Urothelium cell line (cell line): ENCODE measurements at places on chromosomes 16 and 17.

- DNase-seq: no peak
Measured at GRCh38 chr16:30758988-30759491, 2.8 kb downstream of the CFAP119 start.

DNA sequence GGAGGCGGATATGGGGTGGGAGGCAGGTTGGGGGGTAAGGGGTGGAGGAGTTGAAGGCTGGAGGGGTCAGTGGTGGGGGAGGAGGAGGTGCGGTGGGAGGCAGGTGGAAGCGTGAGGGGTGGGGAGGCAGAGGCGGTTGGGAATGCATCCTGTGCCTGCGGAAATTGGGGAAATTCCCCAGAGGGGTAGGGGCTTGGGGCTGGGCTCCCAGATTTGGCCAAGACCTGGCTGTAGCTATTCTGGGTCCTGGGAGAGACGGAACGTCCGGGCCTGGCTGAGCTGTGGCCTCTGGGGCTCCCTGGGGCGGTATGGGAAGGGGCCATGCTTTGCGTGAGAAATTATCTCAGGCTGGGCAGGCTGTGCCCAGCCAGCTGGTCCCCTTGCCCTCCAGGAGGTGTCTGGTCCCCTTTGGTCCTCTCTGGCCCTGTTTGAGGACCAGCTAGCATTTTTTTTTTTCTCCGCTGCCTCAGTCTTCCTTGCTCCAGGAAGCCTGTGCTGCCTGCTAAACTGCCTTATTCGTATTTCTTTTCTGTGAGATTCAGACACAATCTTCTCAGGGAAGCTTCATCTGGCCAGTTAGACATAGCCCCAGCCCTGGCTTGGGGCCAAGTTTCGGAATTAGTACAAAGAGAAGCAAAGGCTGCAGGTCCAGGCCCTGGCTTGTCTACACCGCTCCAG lies 7.3 kb upstream of the TRPV2 start:
- peak; percentile 30 for DNase-seq

- no peak for DNase-seq
Measured at GRCh38 chr17:77054936-77055335, 85.8 kb upstream of the SEC14L1 start.

DNA sequence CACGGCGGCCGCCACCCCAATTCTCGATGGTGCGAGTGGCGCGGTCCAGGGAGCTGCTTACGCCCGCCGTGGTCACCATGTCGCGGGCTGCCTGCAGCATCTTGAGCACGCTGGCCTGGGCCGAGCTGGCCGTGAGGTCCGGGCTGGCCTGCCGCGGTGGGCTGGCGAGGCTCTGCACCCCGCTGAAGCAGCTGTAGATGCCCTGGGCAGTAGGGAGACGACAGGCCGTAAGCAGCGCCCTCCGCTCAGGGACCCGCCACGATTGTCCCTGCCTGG lies 16.4 kb downstream of the GRIN2C start:
- no peak for DNase-seq

GRCh38 chr17:38632334-38632733 lies 26.6 kb upstream of the SRCIN1 start:
- DNase-seq: no peak

DNA sequence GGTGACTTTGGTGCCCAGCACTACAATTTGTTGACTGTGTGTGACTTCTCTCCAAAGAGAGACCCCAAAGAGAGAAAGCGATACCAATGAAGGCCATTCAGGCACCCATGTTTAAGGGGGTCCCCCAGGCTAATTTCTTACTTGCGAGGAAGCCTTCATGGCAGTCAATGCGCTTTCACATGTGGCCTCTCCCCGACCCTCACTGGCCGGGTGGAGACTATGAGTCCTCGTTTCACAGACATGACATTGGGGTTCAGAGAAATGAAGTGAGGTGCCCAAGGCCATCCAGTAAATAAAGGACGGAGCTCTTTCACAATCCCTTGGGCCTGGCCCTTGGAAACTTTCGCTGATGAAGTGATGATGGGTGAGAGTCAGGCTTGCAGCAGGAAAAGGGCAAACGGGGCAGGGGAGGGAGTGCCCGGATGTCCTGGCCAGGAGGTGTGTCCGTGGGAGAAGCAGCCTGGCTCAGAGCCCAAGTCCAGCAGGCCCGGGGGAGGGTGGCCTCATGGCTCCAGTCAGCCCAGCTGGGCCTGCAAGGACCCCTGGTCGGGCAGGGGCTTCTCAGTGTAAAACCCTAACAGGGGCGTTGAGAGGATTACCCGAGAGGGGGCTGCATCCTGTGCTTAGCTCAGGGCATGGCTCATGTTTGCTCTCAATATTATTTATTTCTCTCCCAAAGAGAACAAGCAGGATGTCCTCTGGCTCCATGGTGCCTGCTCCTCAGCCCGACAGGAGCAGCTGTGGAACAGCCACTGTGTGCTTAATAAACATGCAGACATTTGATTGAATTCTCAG lies 14.7 kb downstream of the TBX2 start:
- peak; percentile 67 for DNase-seq

- no peak for DNase-seq
Measured at GRCh38 chr16:82846806-82847205, 220.0 kb downstream of the CDH13 start.

DNA sequence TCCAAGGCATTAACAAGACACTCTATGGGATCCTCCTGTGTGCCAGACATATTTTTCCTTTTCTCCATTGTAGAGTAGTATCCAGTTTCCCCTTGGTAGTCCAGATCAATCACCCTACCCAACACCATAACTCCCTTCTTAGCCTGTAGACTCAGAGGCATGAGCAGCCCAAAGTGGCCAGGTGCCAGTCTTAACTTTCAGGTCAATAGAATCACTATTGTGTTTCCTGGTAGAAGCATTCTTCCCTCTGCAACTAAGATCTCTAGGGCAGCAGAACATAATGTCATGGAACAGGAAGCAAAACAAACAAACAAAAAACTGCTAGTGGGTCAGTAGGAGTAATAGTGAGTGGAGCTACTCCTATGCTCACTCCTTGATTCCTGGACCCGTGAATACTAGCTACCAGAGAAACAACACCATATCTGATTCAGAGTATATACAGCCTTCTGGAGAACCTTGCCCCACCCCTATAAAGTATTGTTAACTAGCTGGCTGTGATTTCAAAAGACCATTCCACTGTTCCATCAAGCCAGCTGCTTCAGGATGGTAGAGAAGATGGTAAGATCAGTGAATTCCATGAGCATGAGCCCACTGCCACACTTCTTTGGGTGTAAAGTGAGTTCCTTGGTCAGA lies 11.2 kb upstream of the CLEC19A start:
- no peak for DNase-seq

- no peak for DNase-seq
Measured at GRCh38 chr16:87791295-87792204, 25.8 kb upstream of the KLHDC4 start.

DNA sequence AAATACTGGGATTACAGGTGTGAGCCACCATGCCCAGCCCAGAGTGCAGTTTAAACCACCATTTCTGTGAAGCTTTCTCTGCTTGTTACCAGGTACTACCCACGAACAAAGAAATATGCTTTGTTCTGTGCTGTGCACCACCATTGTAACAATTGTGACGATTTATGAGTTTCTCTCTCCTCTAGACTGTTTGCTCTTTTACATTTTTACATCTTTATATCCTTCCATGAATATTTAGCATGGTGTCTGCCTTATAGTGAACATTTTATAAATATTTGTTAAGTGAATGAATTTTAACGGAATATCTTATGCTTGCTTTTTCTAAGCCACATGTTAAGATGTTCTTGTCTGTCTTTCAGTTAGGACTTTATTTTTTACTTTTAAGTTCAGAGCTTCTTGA lies 60.3 kb downstream of the OMG start:
- DNase-seq: no peak

DNA sequence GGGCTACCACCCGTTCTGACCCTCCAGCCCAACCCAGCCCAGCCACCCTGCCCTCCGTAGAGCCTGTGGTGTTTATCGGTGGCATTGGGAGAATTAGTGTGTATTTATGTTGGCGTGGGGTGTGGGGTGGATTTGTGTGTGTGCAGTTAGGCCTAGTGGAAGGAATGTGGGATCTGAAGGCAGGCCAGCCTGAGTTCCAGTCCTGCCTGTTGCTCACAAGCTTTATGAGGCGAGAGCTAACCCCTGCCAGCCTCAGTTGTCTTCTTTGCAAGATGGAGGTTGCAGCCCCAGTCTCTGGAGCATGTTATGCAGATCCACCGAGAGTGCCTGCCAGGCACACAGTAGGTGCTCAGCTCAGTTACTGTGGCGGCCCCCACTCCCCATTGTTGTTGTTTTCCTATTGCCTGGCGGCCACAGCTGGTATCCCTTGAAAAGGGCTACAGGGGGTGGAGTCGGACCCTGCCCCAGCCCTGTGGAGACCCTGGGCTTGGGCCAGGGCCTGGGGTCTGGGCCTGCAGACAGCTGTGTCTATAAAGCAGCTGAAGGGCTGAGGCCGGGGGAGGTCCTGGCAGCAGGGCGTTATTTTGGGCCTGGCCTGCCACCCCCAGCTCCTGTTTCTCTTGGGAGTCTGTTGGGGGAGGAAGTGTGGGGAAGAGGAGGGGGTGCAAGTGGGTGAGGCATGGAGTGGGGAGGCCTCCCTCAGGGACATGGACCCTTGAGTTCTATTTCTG lies 5.1 kb downstream of the ERBB2 start:
- no peak for DNase-seq

DNA sequence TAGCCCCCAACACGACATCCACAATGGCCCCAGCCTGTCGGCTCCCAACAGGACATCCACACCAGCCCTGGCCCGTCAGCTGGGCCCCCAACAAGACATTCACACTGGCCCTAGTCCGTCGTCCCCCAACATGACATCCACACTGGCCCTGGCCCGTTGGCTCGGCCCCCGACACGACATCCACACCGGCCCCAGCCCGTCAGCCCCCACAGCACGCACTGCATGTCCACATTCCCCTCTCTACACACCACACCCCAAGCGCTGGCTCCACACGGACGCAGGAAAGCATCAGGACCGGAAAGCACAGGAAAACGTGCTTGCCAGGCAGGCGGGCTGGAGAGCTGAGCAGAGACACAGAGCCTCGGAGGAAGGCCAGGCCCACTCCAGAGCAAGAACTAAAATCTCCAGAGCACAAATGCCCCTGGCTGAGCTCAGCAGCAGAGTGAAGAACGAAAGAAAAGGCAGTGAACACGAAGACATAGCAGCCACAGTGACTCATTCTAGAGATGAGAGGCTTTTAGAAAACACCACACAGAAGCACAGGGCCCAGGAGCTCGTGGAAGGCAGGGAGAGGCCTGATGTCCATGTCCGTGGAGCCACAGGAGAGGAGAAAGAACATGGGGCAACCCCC lies 50.6 kb downstream of the LMF1 start:
- no peak for DNase-seq

DNA sequence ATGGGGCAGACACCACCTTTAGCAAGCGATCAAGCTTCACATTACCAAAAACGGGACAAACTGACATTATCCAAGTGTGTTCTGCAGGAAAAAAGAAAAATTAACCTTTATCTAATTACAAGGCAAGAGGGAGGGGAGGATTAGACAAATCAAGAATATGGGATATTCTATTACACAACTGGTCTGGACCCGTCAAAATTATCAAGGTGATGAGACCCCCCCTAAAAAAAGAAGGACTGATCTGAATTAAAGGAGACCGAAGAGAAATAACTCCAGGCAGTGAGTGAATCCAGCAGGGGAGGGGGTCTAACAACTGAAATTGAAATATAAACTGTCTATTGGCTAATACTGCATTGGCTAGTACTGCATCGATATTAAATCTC lies 424 bp upstream of the NUBP1 start:
- DNase-seq: no peak

DNA sequence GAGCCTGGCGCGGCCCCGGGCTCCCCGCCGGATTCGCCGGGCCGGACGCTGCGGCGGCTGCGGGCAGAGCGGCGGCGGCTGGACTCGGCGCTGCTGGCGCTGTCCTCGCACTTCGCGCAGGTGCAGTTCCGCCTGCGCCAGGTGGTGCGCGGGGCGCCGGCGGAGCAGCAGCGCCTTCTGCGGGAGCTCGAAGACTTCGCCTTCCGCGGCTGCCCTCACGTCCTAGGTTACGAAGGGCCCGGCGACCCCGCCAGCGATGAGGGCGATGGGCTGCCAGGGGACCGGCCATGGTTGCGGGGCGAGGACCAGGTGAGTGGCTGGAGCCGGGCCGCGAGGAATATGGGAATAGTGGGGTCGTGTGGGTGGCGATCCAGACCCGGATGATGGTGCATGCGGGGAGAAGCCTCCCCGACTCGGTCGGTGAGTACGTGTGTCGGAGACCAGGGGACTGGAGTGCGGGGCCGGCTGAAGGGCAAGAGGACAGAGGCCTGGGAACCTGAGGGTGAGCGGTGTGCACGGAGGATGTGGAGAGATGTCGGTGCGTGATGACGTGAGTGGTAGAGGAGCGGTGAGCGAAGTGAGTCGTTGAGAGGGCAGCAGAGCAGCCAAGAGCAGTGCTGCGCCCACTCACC lies 517 bp downstream of the RUNDC1 start:
- DNase-seq: peak; percentile 57

GRCh38 chr17:869567-870525 lies 87.7 kb downstream of the MRM3 start:
- peak; percentile 68 for DNase-seq

DNA sequence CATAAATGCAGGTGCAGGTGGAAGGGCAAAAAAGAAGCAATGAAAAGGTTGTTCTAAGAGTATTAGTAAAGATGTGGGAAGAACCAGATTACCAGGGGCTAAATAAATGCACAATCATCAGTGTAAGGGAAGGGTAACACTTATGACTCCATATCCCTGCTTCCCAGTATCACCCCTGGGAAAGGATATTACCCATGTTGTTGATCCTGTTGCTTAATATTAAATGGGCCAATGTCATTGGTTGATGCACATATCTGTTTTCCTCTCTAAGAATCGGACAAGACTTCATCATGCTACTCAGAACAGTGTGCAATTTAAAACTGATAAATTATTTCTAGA lies 34.7 kb upstream of the ABCA6 start:
- no peak for DNase-seq

DNA sequence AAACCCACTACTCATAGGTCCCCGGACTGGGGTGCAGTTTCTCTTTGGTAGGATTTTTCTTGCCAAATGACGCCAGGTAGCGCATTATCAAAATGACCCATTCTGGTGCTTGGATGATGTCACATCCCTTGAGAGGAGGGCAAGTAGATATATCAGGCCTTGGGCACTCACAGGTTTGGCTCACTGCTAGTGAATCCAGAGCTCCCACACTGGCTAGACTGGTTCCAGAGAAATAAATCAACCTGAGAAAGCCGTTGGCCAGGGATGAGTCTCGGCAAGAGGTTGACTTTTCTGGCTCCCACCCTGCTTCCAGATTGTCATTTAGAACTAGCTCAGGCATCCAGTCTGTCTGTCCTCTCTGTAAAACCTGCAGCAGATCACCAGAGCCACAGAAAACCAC lies 188.4 kb upstream of the MAF start:
- DNase-seq: no peak

GRCh38 chr16:4536391-4537106 lies 2.0 kb downstream of the CDIP1 start:
- DNase-seq: no peak
